ENCODE measurements at places on chromosomes 7 and 10.
A peak's percentile ranks its signal among the peaks of the same experiment; 100 is the strongest.

DNA sequence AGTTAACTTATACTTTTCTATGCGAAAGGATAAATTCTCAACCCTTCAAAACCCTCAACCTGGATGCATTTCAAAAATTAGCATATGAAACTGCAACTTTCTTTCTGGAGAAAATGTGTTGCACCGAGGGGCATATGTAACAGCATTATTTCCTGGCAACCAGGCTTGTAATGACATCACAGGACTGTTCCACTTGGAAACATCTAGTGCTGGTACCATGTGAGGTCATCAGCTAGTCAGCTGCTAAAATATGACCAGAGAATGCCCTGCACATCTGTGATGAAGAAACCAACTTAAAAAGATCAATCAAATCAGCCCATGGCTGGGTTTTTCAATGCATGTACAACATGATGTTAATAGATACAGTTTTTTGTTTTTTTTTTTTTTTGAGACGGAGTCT, 40.0 kb downstream of the FGFR2 start:
- no peaks in the 10 kb centered on the region for H3K36me3 ChIP-seq
- DNase-seq = no peak
- no peak overlapping the region for H3K27ac ChIP-seq

GRCh38 chr10:73873838-73874215, 528 bp downstream of the CAMK2G start:
- no peak overlapping the region for H3K4me3 ChIP-seq
- H3K27ac ChIP-seq = no peak overlapping the region
- no peaks in the 10 kb centered on the region for H3K36me3 ChIP-seq
- no peaks in the 10 kb centered on the region for H3K27me3 ChIP-seq

- H3K36me3 ChIP-seq = no peaks in the 10 kb centered on the region
- no peak overlapping the region for H3K4me3 ChIP-seq
- H3K27ac ChIP-seq = no peak overlapping the region
- H3K27me3 ChIP-seq = no peaks in the 10 kb centered on the region
- H3K4me1 ChIP-seq = no peaks in the 10 kb centered on the region
These were observed 245.0 kb upstream of the SORCS1 start for GRCh38 chr10:107409522-107409921.

GRCh38 chr7:128731184-128731583, 8.0 kb upstream of the CALU start:
- no peaks in the 10 kb centered on the region for H3K36me3 ChIP-seq
- no peaks in the 10 kb centered on the region for H3K27me3 ChIP-seq
- no peak for DNase-seq

GRCh38 chr7:40965774-40966173, 737.1 kb downstream of the INHBA start:
- H3K27ac ChIP-seq = no peak overlapping the region
- no peaks in the 10 kb centered on the region for H3K36me3 ChIP-seq
- DNase-seq = no peak
- no peak overlapping the region for H3K4me3 ChIP-seq

- H3K36me3 ChIP-seq = no peaks in the 10 kb centered on the region
- peaks cover 22% of the 10 kb centered on the region for H3K4me1 ChIP-seq
- peak; percentile 97 for DNase-seq
These were observed 13.3 kb upstream of the DDIT4 start for GRCh38 chr10:72260239-72260975.

- no peaks in the 10 kb centered on the region for H3K36me3 ChIP-seq
- no peak overlapping the region for H3K27ac ChIP-seq
- H3K27me3 ChIP-seq = peaks cover 5% of the 10 kb centered on the region
- no peak overlapping the region for H3K4me3 ChIP-seq
- H3K4me1 ChIP-seq = peaks cover 6% of the 10 kb centered on the region
- DNase-seq = peak; percentile 43
These were observed 1.3 kb upstream of the ACHE start for GRCh38 chr7:100896732-100897608.

GRCh38 chr7:148503900-148504487, 86.6 kb upstream of the C7orf33 start:
- no peaks in the 10 kb centered on the region for H3K4me1 ChIP-seq
- peak; percentile 51 for DNase-seq
- H3K27ac ChIP-seq = no peak overlapping the region
- H3K36me3 ChIP-seq = no peaks in the 10 kb centered on the region
- H3K4me3 ChIP-seq = no peak overlapping the region

DNA sequence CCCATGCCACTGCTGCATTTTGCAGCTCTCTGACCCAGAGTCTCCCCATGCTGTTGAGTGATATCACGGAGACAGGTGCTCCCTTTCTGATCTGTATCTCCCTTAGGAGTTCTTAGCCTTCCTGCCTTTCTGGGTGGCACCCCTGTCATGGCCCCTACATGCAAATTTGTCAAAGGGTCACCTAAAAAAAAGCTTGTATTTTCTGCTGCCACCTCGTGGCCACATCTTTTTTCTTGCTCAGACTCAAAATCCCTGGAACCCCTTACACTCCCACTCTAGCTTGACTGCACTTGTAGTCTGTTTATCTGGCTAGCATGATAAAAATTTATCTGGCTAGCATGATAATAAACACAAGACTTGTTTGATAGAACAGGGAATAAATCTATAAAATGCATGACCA, 809.1 kb downstream of the SORCS1 start:
- no peak overlapping the region for H3K27ac ChIP-seq
- no peak for DNase-seq
- no peaks in the 10 kb centered on the region for H3K27me3 ChIP-seq
- H3K4me3 ChIP-seq = no peak overlapping the region
- H3K36me3 ChIP-seq = no peaks in the 10 kb centered on the region

DNA sequence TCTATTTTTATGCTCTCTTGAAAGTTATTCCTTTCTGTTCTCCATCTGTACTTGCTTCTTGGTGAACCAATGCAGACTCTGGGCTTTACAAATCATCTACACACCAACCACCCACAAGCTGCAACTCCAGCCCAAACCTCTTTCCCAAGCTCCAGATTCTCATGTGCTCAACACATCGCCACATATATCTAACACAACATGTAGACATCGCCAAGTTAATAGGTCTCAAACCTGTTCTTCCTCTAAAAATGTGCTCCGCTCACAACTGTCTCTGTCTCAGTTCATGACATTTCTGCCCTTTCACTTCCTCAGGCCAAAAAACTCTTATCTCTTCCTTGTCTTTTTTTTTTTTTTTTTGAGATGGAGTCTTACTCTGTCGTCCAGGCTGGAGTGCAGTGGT, 95.7 kb upstream of the EEPD1 start:
- DNase-seq = no peak
- no peak overlapping the region for H3K4me3 ChIP-seq
- H3K27me3 ChIP-seq = no peaks in the 10 kb centered on the region
- no peaks in the 10 kb centered on the region for H3K4me1 ChIP-seq
- H3K27ac ChIP-seq = no peak overlapping the region

DNA sequence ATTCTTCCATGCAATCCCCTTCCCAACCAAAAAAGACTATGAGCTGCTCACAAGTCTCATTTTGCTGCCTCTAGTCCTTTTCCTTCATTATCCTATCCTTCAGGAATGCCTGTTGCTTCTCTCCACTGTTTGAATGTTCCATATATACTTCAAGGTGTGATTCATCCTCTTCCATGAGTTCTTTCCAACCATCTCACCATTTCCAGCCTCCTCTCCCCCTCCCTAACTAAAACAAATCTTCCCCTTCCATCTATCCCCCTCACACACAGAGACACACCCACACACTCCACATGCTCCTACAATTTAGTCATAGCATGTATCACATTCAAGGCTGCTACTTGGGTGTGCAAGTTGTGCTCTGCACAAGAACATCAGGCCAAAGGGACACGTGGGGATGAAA, 254.3 kb downstream of the DYNC1I1 start:
- H3K4me1 ChIP-seq = no peaks in the 10 kb centered on the region
- H3K36me3 ChIP-seq = no peaks in the 10 kb centered on the region
- no peaks in the 10 kb centered on the region for H3K27me3 ChIP-seq
- no peak overlapping the region for H3K27ac ChIP-seq

DNA sequence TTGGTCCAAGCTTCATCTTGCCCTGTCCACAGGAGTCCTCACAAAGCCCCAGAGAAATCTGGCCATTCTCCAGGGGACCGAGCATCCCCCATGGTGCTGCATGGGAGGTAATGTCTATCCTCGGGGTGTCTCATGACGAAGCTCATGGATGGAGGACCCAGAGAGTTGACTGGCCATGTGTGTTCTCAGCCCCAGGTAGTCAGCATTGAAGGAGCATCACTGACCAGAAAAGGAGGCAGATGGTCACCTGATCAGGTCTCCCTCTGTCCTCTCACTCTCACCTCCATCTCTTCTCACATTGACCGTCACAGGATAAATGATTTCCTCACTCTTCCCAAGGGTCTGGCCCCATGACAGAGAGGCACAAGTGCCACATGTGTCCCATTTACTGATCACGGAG, 33.4 kb upstream of the GDF10 start:
- no peaks in the 10 kb centered on the region for H3K27me3 ChIP-seq
- no peak for DNase-seq
- no peak overlapping the region for H3K4me3 ChIP-seq

- H3K27me3 ChIP-seq = no peaks in the 10 kb centered on the region
- peaks cover 7% of the 10 kb centered on the region for H3K4me1 ChIP-seq
- H3K27ac ChIP-seq = peak overlapping the region; percentile 90
- DNase-seq = peak; percentile 88
- H3K4me3 ChIP-seq = peak overlapping the region; percentile 87
These were observed 723 bp downstream of the MTURN start for GRCh38 chr7:30135301-30136116.

DNA sequence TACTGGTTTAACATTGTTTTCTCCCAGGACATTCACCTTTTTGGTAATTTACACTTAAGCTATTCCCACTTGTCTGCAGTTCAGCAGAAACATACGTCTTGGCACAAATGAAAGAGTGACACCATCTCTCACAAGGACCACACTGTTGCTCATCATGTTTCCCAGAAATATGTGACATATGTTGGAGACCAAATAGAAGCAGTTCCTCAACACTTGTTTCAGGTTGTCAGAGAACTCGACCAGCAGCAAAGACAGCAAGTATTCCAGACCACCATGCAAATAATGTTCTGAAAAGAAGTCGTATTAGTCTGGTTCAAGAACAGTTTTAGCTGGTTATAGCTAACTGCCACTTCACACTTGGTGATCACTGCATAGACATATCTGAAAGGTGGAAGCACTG, 81.3 kb upstream of the KLF6 start:
- peak overlapping the region; percentile 14 for H3K27ac ChIP-seq
- peaks cover 4% of the 10 kb centered on the region for H3K4me1 ChIP-seq
- H3K4me3 ChIP-seq = no peak overlapping the region
- H3K36me3 ChIP-seq = no peaks in the 10 kb centered on the region
- no peaks in the 10 kb centered on the region for H3K27me3 ChIP-seq

DNA sequence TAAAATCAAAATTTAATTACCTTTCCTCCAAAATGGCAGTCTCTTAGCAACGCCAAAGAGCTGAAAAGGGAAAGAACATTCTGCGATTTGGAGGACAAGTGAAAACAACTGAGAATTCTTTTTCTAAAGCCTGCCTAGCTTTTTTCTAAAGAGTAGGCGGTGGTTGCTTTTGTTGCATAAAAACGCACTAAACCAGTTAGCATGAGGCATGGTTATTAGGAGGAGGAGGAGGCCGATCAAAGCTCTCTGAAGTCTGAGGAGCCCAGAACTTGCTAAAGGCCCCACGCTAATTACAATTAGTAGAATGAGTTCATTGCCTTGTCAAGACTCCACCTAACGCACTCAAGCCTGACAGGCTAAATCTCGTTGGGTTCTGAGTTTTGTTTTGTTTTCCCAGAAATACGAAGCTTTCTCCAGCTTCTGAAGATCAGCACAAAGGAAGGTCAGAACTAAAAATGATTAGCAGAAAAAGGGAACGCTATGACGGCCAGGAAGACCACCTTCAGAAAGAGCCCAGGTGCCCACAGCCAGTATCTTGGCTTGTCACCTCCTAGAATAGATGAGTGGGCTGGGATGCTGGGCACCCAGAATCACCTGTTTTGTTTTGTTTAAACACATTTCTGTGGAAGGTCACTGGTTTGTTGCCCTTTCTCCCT, 72.0 kb downstream of the FGFR2 start:
- H3K27ac ChIP-seq = peak overlapping the region; percentile 69
- peaks cover 30% of the 10 kb centered on the region for H3K4me1 ChIP-seq
- no peaks in the 10 kb centered on the region for H3K27me3 ChIP-seq
- DNase-seq = no peak
- H3K36me3 ChIP-seq = no peaks in the 10 kb centered on the region

DNA sequence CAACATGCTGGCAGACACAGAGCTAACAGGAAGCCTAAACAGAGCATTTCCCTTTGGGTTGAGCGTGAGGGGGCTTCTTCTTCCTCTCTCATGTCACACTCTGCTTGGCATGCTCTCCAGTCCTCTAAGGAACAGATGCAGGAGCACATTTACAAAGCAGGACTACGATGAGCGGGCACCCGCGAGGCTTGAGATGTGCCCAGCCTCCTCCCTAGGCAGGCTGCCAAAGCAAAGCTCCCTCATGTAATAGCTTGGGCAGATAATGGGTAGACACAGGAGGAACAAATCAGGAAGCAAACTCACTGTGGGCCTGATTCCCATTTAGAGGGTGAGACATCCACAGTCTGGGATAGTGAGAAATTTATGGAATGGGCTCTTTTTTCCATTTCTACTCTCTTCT, 519.1 kb downstream of the NRG3 start:
- H3K27ac ChIP-seq = no peak overlapping the region
- no peak overlapping the region for H3K4me3 ChIP-seq
- no peaks in the 10 kb centered on the region for H3K4me1 ChIP-seq
- H3K36me3 ChIP-seq = no peaks in the 10 kb centered on the region

DNA sequence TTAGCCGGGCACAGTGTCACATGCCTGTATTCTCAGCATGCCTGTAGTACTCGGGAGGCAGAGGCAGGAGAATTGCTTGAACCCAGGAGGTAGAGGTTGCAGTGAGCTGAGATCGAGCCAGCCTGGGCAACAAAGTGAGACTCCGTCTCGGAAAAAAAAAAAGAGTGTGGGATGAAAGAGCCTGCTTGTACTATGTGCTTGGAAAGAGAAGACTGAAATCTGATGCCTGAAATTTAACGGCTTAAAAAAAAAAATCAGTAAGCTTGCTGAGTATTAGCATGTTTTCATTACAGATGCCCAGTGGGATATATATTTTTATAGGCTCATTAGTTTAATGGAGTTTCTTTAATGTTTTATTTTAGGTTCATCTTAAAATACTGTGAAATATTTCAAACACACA, 4.2 kb downstream of the NT5C2 start:
- no peak overlapping the region for H3K27ac ChIP-seq
- no peaks in the 10 kb centered on the region for H3K27me3 ChIP-seq
- DNase-seq = peak; percentile 74
- H3K4me3 ChIP-seq = no peak overlapping the region
- H3K36me3 ChIP-seq = no peaks in the 10 kb centered on the region
- H3K4me1 ChIP-seq = peaks cover 2% of the 10 kb centered on the region

Measured in kidney (tissue), 22 donors.